ENCODE measurements at places on chromosomes 5 and 9. TPM values are rescaled to one million over a fixed set of nuclear protein-coding genes. Genes with fewer than 3 reads are reported as not detected.
A peak's percentile ranks its signal among the peaks of the same experiment; 100 is the strongest.

Gene FREM1
- 181 TPM for polyA plus RNA-seq

Gene CBY3
- polyA plus RNA-seq: 0.23 TPM

Gene TAS2R1
- not detected for polyA plus RNA-seq

Gene SPAAR
- 1.5 TPM for polyA plus RNA-seq

Gene MZB1
- polyA plus RNA-seq: 0.90 TPM

Gene IL9
- not detected for polyA plus RNA-seq

Gene NME5
- 5.8 TPM for polyA plus RNA-seq

Gene LCN1
- not detected for polyA plus RNA-seq

Gene IFNA2
- not detected for polyA plus RNA-seq

DNA sequence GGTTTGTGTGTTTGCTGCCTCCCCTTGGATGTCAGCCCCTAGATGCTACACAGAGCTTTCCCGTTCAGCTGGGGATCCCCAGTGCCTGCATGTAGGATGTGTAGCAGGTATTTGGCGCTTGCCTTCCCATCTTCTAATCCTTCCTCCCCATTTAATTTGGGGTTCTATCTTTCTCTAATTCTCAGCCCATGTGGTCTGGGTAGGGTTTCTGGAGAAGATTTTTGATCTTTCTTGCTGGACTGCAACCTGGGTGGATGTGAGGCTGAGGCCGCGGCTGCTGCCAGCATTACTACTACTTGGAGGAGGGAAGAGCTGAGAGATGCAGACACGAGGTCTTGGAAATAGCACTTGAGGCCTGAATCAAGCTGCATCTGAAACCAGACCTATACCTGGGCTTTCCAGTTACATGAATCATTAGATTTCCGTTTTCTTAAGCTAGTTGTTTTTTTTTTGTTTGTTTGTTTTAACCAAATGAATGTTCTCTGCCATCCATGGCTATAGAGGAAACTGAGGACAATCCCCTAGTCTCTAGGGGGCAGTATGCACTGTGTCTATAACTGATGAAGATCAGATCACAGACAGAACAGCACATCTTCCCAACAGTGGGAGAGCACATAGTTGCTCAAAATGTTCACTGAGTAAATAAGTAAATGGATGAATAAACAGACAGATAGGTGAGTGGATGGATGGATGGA, 178.6 kb downstream of the FGF18 start:
- no peak for DNase-seq

- DNase-seq: no peak
Observed at GRCh38 chr9:77830618-77831285, 182.6 kb upstream of the GNA14 start.

GRCh38 chr9:30235068-30235467, 2149.4 kb upstream of the ACO1 start:
- DNase-seq: no peak

DNA sequence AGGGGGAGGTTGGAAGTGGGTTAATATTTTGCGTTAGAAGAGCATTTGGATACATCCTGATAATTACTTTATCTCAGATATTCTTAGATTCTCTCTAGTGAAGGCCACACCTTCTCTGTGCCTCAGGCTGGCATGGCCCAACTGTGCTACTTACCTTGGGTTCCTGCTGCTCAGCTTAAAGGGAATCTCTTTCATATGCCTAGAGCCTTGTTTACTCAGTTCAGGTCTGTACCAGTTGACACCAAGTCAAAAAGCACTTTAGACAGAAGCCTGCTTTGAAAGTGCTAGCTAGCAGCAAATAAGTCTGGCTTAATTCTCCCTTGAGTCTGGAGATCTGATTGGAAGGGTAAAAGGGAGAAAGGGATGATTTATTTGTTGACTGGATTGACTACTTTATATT, 74.8 kb downstream of the GHR start:
- no peak for DNase-seq

- DNase-seq: no peak
Observed at GRCh38 chr9:35725362-35725761, 6.6 kb downstream of the TLN1 start.

- DNase-seq: no peak
Observed at GRCh38 chr9:93906195-93906880, 48.8 kb downstream of the BARX1 start.

DNA sequence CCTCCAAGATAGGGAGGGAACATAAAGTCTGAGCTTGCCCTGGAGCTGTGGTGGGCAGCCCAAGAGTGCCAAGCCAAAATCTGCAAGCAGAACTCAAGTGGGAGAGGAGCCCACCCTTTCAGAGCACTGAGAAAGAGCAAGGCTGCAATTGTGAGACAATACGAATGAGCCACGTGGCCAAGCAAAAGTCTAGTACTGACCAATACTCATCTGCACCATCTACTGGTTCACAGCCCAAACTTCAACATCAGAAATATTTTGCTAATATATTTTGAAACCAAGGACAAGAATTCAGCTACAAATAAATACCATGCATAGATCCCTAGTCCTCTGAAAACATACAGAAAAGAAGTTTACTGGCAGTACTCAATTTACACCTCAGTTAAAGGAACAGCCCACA, 696.2 kb upstream of the COX7C start:
- no peak for DNase-seq

DNA sequence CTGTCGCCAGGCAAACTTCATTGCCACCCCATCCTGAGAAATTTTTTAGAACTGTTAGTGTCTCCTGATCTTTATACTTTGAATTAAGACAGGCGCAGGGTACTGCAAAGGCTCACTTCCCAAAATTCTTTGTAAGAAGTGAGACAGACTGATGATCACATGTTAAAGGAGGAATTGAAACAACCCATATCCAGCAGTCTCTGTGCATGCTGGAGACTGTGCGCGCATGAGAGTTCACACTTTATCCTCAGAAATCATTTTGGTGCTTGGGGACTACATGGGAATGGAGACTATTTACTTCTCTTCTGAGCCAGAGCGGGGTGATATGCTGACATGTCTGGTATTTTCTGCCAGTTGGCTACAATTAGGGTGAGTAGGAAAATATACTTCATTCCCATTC, 91.2 kb downstream of the ZNF474 start:
- DNase-seq: no peak

- no peak for DNase-seq
Observed at GRCh38 chr9:117448066-117448465, 33.2 kb upstream of the ASTN2 start.

- peak; percentile 79 for DNase-seq
Observed at GRCh38 chr5:103562453-103563157, at the start of gene NUDT12. Gene NUDT12, minus strand, starts transcription at chr5:103562789. Its CDS starts 2,541 bp downstream, at chr5:103560248.

DNA sequence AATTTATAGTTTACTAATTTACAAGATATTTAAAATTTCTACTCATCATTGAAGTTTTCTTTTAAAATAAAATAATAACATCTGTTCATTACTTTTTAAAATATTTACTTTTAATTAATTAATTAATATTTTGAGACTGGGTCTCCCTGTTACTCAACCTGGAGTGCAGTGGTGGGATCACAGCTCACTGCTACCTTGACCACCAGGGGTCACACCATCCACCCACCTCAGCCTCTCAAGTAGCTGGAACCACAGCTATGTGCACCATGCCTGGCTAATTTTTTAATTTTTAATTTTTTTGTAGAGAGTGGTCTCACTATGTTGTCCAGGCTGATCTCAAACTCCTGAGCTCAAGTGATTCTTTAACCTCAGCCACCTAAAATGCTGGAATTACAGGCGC, 1013.6 kb downstream of the CDH9 start:
- no peak for DNase-seq

DNA sequence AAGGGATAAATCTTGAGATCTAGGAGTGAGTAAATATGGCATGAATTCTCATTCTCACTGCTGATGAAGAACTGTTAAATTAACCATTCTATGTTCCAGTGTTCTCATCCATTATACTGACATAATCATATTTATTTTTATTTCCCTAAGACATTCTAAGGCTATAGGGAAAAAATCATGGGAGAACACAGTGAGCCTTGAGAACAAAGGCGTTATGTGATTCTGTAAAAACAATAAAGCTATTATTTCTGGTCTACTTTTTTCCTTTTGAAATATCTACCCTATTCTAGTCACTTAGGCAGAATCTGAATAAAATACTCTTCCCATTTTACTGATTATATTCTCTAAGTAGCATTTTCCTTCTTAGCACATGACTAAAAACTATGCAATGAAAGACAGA, 155.7 kb upstream of the ADAMTS16 start:
- DNase-seq: no peak

DNA sequence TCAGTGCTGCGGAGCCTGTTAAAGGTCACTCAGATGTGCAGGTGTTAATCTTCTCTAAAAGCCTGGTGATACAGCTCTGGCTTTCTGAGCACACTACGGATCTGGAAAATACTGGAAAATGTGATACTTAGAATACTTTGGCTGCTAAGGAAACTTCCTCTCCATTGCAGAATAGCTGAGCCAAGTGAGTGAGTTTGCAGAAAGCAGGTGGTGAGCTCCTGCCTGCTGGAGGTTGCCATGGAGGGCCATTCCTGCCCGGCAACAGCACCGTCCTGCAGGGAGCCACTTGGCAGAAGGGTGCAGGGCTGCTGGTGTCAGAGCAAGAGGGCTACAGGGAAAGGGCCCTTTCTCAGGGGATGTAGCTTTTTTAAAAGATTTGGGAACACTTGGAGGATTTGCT, 40.7 kb downstream of the SECISBP2 start:
- no peak for DNase-seq

DNA sequence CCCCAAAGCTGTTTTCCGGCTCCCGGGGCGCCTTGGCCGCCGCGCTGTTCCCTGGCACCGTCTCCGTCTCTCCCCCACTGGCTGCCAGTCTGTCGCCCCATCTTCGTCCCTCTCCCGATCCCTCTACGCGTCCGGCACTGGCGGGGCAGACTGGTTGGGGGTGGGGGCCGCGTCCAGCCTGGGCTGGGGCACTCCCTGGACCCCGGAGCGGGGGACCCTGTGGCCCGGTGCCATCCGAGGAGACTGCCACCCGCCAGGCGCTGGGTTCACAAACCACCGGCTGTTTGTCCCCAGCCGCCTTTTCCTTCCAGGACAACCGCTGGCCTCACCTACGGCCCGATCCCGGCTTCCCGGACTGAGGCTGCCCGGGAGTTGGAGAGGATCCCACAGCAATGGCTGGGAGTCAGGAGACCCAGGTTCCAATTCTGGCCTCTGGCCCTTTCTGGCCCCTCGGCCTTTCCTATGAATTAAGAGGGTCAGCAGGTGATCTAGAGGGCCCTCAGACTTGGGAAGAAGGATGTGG, 1.0 kb upstream of the FIBCD1 start:
- DNase-seq: no peak

GRCh38 chr9:70901746-70902145, 219.7 kb downstream of the TRPM3 start:
- DNase-seq: no peak

GRCh38 chr9:86279839-86280238, 2.5 kb downstream of the ISCA1 start:
- DNase-seq: no peak

DNA sequence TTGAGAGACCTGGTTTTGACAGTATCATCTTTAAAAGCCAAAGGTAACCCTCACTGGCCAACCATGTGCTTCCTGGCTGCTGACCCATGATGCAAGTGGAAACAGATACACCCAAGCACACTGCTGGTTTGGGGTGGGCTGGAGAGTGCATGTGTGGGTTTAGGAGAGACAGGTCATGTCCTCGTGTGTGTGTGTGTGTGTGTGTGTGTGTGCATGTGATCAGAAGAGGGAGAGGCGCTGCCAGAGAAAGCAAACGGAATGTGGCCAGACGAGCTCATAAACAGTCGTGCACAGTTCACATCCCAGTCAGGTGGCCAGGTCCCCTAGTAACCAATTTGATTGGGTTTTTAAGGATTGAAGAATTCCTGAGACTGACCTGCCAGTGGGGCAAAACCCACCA, 112.8 kb upstream of the ICE1 start:
- no peak for DNase-seq

DNA sequence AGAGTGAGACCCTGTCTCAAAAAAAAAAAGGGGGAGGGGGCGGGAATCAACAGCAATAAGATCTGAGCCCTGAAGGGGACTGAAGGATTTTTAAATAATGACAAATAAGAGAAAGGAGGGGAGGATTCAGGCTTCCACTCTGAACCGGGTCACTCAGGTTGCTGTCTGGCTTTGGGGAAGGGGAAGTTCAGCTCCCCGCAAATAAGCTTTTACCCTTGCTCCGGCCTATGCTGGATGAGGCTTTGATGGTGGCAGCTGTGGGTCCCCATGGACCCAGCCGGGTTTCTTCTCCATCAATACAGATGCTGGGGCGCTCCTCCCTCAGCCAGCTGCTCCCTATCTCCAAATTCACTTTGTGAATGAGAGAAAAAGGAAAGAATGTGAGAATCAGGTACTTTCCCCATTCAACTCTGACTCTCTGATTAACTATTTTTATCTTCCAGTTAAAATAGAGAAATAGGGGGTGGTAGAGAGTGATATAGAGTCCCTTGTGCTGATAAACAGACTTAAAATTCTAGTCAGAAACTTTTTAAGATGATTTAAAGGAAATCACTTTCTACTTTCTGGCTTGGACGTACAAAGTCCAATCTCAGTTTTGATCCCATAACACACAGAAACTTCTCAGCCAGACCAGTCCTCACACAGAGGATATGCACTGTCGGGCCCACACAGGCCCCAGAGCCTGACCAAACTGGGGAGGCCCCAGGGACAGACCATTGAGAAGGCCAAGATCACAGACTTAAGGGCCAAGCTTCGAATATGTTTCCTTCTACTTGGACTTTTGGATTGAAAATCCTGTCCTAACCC, 39.6 kb downstream of the C5orf15 start:
- no peak for DNase-seq

DNA sequence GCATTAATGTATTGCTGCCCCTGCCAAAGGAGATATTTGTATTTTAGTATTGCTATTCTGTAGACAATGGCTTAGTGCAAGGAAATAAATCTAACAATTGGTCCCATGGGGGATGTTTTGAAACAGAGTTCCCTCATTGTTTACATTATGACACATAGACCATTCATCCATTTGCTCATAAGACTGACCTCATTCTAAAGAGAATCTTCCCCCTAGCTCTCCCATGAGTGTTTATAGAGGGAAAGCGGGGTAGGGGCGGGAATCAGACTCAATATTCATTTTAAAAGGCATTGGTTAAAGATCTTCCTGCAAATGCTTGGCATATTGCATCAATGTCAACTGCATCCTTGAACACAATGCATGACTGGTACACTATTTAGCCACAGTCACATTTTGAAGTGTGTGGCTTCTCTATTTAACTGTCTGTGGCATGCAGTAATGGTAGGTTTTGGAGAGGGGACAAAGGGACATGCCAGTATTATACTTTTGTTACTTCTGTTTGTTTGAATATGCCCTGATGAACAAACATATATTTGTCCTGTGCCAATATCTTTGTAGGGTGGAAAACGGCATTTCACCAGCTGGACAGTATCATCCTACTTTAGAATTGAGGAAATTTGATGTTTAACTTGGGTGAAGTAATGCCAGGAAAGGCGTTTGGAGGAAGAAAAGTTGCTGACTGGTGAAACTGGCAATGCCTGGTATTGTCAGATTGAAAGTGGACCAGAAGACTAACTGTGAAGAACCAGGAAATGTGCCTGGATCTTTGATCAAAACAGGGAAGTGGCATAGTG, 84.1 kb upstream of the MEGF10 start:
- no peak for DNase-seq

DNA sequence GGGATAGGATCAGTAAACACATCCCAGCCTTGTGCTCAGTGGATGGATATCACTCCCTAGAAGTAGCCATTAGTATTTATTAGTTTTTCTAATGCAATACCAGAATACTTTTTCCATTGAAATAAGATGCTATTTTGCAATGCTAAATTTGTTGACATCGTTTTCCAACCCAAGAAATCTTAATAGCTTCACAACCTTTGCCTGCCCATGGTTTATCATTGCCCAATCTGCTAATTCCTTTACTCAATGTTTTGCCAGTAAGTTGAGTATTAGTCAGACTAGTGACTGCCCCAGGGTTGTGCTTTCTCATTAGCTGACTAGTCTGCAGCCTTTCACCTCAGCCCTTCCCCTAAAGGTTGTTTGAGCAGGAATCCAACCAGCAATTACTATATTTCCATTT, 62.9 kb downstream of the NREP start:
- no peak for DNase-seq

Data from left renal pelvis (tissue), 4 donors.